HepG2 (cell line): ENCODE measurements at places on chromosomes 12 and 14.

GRCh38 chr12:128818065-128819022 is 5.4 kb downstream of the SLC15A4 start:
- no peak for DNase-seq

GRCh38 chr12:24901576-24902461 is 47.1 kb downstream of the BCAT1 start:
- DNase-seq = no peak

DNA sequence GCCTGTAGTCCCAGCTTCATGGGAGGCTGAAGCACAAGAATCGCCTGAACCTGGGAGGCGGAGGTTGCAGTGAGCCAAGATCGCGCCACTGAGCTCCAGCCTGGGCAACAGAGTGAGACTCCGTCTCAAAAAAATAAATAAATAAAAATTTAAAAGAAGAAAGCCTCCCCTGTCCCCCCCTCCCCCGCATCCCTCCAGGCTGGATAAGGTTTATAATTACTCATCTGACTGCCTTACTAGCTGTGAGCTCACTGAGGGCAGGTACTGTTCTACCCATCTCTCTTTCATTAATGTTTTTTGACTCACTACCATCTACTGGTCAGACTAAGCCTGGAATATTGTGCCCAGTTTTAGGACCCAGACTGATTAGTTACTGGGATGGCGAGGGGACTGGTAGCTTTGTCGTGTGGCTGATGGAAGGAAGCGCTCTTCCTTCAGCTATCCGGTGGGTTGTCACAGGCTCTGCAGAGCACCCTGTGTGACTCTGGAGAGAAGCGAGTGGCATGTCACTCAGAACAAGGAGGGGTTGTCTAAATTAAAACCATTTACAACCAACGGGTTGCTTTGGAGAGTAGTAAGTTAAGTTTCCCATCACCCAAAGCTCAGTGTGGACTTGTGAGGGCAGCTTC is 16.9 kb downstream of the EVL start:
- DNase-seq = no peak

DNA sequence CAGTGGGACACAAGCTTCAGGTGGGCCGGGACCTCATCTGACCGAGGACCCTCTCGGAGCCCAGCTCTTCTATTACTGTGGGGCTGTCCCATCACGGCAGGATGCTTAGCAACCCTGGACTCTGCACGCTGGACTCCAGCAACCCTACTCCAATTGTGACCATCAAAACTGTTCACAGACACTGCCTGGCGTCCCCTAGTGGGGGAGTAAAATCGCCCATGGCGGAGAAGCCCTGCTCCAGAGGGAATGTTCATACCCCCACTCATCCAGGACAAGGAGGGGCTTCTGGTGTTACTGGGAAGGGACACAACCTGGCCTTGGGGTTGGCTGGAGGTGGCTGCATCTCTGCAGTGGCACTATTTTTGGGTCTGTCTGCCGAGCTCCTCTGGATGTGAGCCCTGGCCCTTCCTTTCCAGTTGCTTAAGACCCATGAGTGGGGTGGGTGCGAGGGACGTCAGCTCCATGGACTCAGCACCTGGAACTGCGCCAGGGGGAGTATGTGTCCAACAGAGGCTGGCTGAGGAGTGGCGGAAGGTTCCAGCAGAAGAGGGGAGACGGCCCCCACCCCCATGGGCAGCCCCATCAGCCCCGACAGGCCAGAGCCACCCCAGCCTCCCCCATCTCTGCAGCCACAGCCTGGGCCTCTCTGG is 103.8 kb downstream of the RFLNA start:
- no peak for DNase-seq

DNA sequence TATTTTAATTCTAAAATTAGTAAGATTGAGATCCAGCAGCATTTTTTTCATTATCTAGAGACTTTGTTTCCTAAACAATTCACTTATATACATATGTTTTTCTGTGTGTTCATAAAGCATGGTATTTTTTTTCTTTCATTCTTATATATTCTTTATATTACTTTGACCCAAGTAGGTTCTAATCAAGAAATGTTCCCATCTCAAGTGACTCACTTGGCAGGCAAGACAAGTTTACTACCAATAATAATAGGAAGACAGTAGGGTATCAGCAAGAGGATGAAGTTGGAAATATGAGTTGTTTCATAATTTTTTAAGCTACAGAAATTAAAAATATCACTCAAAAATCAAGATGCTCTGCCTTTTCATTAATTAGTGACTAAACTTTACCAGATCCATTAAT is 613.4 kb upstream of the ATP2B1 start:
- no peak for DNase-seq
